Activated T-cell treated with anti-CD3 and anti-CD28 coated beads, Interleukin-2, amount 50 U/mL, for 72 hours (primary cell): ENCODE measurements at places on chromosomes 2 and 18.

DNA sequence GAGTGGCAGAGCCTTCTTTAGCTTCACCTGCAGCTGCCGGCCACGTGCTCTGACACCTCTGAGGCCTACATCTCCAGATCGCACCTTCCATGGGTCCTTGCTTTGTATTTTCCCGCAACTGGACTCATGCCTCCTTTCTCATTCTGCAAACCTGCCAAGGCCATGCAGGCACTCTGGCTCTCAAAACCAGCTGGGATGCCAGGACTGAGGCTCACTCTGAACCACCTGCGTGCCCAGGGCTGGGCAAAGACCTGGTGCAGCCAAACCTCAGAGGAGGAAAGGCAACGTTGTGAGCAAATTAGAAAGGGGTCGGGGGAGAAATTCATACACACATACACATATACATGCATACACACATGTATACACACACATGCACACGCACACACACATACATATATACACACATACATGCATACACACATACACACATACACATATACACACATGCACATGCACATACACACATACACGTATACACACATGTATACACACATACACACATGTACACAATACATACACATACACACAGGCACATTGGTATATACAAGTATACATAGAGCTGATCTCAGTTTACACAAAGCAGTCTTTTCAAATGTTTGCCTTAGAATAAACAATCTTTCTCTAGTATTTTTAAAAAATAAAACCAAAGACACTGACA is 125.2 kb downstream of the RTP5 start:
- DNase-seq, result no peak

GRCh38 chr2:102061962-102062795 is 70.4 kb downstream of the IL1R2 start:
- peak; percentile 45 for DNase-seq

- DNase-seq, result peak; percentile 78
These were observed 21.0 kb upstream of the PTMA start for GRCh38 chr2:231687133-231687852.

GRCh38 chr2:106020821-106021661 is 173.1 kb downstream of the UXS1 start:
- DNase-seq, result no peak

- DNase-seq, result no peak
These were observed 2.5 kb downstream of the KCNF1 start for GRCh38 chr2:10914272-10914693.

- DNase-seq, result no peak
These were observed 20.9 kb downstream of the ARMC9 start for GRCh38 chr2:231219289-231219688.

GRCh38 chr2:221389421-221389820 is 182.7 kb downstream of the EPHA4 start:
- no peak for DNase-seq

GRCh38 chr2:239910851-239911640 is 114.1 kb downstream of the NDUFA10 start:
- no peak for DNase-seq

DNA sequence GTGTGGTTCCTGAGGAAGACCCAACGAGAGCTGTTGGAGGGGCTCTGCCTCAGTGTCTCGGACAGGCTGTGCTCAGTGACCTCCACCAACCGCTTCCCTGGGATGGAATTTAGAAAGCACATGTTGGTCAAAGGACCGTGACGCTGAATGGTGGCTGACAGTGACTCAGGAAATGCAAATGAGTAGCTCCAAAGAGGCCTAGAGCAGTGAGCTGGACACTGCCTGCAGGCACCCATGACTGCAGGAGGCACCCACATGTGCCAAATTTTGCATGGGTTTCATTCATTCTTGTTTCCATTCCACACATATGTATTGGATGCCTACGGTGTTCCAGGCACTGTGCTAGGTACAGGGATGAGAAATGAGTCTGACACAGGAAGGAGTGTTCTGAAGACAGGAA is 46.4 kb downstream of the ACKR3 start:
- no peak for DNase-seq

- DNase-seq, result no peak
These were observed 140.4 kb downstream of the KCTD1 start for GRCh38 chr18:26407736-26408601.

GRCh38 chr2:149921911-149922616 is 334.5 kb upstream of the MMADHC start:
- no peak for DNase-seq

GRCh38 chr2:105861200-105861599 is 116.5 kb downstream of the NCK2 start:
- no peak for DNase-seq
